ENCODE measurements at places on chromosomes 4 and X.

GRCh38 chrX:29992083-29992482 lies 223.3 kb upstream of the MAGEB2 start:
- DNase-seq, result no peak

DNA sequence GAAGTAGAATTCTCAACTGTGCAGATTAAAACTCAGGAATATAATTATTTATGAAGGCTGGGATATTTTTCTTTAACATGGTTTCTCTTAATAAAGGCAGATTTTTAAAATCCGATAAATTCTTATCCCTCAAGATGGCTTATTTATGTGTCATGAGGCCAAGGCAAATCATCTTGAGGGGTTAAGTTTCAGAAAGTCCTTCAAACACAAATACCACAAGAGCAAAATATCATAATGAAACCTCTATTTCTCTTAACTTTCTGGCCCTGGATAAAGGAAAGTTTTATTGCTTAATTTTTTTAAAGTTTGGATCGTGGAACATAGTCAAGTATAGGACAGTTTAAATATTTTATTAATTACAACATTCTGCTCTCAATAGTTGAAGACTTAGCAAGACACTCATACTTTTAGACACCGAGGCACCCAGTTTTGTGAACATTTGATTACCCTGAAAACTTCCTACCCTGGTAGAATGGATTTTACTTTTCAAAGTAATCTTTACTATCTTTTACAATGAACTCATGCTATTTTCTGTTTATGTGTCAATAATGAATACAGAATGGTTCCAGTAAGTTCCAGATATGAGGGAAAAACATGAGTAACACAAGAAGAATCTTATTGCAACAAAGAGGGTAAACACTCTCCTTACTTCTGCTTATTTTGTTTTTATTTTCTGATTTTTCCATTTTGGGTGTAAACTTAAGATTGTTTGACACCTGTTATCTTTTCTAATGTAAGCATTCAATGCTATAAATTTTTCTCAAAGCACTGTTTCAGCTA lies 200.7 kb upstream of the IL15 start:
- DNase-seq, result no peak

DNA sequence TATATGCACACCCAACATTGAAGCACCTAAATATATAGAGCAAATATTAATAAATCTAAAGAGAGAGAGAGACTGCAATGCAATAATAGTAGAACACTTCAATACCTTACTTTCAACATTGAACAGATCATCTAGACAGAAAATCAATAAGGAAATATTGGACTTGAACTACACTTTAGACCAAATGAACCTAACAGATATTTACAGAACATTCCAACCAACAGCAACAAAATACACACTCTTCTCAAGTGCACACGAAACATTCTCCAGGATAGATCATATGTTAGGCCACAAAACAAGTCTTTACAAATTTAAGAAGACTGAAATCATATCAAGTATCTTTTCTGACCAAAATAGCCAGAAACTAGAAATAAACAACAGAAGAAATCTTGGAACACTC lies 66.6 kb downstream of the CD99L2 start:
- DNase-seq, result no peak

DNA sequence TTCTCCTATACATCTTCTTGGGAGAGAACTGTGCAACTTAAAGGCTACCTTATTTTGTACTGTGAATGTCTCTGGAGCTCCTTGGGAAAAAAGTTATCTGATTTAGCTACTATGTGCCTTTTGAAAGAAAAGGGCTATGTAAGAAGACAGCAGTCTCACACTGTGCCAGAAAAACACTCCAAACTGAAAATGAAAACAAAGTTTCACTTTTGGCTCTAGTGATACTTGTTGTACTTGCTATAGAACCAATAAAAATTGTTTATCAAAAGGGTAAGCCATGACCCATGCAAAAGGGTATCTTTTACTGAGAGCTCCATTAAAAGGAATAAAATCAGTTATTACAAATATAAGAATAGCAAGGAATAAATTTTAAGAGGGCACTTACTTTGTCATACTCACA lies 2270.0 kb downstream of the ARAP2 start:
- DNase-seq, result no peak

DNA sequence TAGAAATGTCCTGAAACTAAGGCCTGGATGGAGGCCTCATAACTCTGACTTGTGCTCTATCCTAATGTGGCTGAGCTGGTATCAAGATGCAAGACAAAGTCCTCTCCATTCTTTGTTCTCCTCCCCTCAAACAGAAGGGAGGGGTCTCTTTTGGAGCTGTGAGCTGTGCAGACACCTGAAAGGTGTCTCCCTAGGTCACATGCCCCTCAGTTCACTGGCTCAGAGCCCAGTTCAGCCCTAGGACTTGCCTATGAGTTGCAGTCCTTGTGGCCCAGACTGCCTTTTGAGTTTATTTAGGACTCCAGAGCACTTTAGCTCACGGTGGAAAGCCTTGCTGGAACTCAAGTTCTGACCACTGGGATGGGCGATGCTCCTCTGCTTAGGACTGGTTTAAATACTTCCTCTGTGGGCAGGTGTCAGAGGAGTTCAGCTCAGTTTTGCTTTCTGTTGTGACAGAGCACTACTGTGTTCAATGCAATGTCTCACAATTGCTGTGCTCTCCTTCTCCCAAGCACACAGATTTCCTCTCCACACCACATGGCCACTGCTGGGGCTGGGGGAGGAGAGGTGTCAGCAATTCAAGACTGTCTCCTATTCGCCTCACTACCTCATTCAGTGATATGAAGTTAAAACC lies 84.8 kb upstream of the ZNF827 start:
- DNase-seq, result no peak

- DNase-seq, result no peak
Observed at GRCh38 chr4:100317032-100317864, 127.0 kb upstream of the DDIT4L start.

- no peak for DNase-seq
Observed at GRCh38 chrX:15301924-15302323, 13.5 kb downstream of the ASB11 start.

DNA sequence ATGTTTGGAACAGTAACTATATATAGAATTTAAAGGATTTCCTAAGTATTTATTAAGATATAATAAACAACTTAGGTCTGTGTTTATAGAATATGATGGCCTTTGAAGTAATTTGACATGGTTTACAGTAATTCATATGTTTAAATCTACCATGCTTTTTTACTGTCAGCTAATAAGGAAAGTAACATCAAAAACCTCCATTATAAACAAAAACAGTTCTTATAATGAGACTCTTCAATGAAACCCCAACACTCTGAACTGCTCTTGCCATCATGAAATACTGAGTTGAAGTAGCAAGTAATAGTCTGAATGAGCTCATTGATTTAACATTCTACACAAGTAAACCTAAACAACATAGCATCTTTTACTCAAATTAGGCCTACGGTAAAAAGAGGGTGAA lies 1236.5 kb downstream of the FSTL5 start:
- DNase-seq, result no peak

DNA sequence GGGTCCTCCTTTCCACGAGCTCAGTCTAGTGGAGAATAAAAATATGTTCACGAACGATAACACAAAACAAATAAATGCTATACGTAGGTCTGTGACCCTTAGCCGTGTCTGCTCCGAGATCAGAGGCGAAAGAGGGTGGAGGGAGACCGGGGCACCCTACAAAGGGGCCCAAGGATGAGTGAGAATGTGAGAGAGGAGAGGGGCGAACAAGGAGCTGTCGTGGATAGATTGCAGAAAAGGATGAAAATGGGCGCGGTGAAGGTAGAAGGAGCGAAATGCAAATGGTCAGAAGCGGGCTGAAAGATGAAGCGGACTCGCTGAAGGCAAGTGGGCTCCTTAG lies 6.2 kb upstream of the ZBTB33 start:
- DNase-seq, result no peak

DNA sequence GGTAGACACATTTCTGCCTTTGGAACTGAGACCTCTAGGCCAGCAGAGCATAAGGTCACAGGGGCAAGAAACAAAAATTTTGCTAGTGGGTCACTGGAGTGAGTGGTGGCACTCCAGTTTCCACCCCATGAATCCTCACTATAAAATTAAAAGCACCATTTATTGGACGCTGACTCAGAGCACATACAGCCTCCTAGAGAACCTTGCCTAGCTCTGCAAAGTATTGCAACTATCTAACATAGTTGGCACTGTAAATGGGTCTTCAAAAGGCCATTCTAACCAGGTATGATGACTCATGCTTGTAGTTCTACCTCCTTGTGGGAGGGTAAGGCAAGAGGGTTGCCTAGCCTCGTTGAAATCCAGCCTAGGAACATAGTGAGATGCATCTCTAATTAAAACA lies 25.1 kb downstream of the RRAGB start:
- no peak for DNase-seq

DNA sequence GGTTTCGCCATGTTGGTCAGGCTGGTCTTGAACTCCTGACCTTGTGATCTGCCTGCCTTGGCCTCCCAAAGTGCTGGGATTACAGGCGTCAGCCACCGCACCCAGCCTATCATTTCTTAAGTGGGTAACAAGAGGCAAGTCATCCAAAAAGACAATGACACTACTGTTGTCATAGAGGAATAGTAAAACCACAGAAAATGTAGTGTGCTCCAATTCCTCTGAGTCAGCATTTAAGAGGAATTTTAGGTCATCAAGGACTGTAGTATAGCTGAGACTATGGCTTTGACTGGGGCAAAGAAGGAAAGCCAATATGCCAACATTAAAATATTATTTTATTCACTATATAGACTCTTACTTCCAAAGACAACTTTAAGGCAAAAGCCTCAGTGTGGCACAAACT lies 48.4 kb downstream of the ATP8A1 start:
- DNase-seq, result no peak

DNA sequence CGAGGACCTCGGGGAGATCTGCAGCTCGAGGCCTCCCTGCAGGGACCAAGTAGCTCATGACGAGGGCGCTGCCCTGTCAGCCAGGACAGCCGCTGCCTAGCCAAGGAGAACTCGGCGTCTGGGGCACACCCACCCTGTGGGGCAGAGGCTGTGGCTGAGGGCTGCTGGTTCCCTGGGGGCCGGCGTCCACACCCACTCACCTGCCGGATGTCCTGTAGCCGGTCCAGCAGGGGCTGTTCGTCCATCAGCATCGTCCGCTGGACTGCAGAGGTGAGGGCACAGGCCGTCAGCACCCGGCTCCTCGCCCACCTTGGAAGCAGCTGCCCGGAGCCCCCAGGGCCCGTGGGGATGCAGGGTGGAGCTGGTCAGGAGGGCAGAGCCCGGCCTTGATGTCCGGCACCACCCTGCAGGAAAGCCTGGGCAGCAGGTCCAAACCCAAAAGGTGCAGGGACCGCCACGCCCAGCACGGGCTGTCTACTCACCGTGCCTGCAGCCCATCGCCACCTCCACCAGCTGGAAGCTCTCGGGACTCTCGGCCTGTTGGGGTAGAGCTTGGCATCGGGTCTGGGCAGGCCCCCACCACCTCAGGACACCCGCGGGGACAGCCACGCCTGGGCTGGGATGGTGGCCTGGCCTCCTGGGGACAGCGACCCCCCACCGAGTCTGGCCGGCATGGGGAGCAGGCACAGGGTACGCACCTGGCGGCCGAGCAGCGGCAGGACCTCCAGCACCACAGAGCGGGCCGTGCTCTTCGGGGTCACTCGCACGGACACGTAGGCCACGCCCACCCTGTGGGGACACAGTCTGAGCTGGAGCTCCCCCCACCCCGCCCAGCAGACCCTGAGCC lies 6.9 kb downstream of the DGKQ start:
- no peak for DNase-seq

- no peak for DNase-seq
Observed at GRCh38 chr4:42905591-42905990, 13.1 kb downstream of the GRXCR1 start.

DNA sequence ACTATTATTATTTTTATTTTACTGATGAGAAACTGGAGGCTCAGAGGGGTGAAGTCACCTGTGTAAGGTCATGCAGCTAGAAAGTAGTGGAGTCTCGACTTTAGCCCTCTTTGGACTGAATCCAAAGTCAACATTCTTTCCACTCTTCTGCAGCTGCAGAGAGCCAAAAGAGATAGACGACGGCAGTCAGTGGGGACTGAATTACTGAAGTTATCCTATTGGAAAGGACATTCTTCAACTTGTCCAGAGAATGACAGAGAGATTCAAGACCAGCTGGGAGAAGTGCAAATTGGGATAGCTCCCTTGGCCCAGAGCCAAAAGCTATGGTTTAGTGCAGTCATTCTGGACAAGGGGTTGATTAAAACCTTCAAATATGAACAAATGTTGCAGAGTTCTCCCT lies 42.5 kb downstream of the VGLL1 start:
- peak; percentile 17 for DNase-seq

DNA sequence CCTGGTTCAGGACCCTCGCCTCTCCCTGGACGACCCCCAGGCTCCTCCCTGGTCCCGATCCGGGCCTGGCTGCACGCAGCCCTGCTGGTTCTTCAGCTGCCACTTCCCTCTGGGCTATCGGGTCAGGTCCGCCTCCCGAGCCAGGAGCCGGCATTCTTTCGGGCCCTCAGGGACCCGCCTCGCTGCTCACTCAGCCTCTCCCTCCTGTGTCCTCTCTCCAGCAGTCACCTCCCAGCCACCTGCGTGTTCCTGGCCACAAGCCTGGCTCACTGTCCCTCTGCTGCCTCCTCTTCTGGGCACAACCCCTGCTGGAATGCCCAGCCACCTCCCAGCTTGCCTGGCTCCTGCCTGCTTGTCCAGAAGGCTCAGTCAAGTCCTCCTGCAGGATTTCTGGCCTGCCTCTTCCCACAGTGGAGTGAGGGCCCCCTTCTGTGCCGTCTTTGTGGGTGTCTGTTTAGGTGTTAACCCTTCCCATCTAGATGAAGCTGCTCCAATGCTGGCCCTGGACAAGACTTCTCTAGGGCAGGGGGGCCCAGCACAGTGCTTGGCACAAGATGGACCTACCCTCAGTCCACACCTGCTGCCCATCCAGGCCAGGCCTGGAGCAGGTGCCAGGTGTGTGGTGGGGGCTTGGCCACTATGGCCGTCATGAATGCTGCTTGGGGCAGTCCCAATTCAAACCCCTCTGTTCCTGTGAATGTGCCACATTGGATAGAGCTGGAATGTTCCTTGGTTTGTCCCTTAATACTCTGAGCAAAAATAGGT lies 2.2 kb downstream of the WFS1 start:
- no peak for DNase-seq

DNA sequence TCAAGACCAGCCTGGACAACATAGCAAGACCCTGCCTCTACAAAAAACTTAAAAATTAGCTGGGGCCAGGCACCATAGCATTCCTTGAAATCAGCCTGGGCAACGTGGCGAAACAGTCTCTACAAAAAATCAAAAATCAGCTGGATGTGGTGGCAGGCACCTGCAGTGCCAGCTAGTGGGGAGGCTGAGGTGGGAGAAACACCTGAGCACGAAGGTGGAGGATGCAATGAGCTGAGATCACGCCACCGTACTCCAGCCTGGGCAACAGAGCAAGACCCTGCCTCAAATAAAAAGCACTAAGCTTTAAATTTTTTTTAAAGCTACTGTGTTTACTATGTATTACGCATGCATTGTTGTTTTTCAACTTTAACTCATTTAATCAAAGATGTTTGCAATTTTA lies 3.2 kb downstream of the RPL9 start:
- DNase-seq, result no peak

- DNase-seq, result no peak
Observed at GRCh38 chr4:114137984-114138383, 158.5 kb upstream of the ARSJ start.

- no peak for DNase-seq
Observed at GRCh38 chr4:15416357-15417232, 11.2 kb upstream of the C1QTNF7 start.
